DMS53 (cell line): ENCODE measurements at places on chromosomes 2 and 18.

- peak; percentile 77 for DNase-seq
Measured at GRCh38 chr2:75007819-75008218, 49.4 kb downstream of the POLE4 start.

- no peak for DNase-seq
Measured at GRCh38 chr18:14975431-14975830, 227.5 kb downstream of the ANKRD30B start.

DNA sequence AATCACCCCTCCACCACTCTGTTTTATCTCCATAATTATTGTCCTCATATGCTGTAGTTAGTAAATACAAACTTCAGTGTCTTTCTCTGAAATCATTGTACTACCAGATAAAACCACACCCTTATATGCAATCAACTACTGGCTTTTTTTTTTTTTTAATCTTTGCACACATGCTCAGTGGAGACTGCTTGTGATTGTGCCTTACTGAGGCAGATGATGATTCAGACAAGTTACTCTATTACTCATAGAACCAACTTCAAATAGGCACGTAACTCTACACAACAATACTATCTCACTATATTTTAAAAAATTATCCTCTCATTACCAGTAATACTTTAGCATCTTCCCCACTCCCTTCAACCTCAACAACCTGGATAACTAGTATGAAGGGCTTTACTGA, 1278.4 kb upstream of the PIK3C3 start:
- no peak for DNase-seq

DNA sequence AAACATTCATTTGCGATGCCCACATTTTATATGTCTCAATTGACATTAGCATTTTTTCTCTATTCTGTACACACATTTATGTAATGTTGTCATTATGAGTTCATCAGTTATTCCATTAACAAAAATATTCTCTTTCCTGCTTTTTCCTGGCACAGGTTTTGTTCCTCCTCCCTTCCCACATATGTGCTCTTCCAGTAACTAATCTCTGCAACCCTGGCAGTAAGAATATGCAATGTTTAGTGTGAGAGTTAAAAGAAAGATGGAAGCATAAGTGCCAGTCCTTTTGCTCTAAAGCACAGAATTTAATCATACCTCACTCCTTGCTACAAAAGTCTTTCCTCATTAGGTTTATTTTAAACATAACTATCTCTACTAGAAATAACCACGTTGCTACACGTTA, 155.8 kb upstream of the ERBB4 start:
- DNase-seq = no peak

DNA sequence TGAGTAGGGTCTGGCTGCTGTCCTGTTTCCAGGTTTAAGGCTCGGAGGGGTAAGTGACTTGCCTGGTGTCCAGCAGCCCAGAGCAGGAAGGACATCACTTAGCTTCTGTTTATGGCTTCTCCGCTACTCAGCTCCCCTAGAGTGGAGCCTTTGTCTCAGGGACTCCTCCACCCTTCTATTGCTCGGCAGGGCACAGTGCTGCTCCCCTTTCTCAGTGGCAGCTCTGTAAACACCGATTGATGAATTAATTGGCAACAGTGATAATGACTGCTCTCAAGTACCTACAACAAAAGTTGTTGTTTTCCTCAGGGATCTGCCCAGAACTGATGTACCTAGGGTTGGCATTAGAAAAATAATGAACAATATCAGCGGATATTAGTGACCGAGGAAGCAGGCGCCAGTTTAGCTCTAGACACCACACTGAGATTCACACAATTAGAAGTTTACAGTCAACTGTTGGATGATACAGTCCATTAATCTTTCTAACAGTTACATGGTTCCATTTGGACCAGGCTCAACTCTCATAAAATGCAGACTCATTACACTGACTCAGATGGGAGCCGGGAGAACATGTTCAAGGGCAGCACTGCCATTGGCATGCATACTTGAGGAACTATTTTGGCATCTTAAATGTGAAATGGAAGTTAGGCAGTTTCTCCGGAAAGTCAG, 265.7 kb downstream of the MTX2 start:
- no peak for DNase-seq

DNA sequence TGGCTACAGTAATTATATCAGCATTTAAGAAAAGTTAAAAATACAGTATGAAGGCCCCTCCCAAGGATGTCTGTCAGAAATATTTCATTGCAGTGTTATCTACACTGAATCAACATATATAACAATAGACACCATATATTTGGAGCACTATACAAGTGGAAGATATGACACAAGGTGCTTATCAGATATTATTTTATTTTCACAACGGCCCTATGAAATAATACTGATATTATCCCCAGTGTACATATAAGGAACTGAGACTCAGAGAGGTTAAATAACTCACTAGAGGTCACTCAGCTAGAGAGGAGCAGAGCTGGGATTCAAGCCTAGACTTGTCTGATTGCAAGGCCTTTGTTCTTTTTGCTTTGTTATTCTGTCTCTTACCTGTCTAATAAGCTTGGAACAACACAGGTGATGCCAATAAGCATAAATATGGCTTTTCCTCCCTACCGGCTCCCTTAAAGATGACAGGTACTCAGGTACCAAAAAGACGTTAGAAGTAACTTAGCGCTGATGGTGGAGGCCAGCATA, 4.7 kb upstream of the SLC40A1 start:
- no peak for DNase-seq

DNA sequence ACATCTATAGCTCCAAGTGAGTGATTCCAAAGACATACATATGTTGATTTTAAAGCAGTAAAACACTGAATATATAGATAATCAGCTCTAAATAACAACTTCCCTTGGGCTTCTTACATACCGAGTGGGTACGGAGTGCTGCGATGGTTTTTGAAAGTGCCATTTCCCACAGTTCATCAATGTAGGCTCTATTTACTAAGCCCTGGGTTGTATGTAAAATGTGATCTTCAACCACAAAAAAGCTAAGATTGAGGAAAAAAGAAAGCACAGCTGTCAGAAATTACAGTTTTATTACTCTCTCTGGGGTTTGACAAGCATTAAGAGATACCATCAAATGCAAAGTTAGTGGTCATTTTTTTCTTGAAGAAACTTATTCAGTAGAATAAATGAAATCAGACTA, 312.8 kb downstream of the EXOC6B start:
- DNase-seq = no peak

DNA sequence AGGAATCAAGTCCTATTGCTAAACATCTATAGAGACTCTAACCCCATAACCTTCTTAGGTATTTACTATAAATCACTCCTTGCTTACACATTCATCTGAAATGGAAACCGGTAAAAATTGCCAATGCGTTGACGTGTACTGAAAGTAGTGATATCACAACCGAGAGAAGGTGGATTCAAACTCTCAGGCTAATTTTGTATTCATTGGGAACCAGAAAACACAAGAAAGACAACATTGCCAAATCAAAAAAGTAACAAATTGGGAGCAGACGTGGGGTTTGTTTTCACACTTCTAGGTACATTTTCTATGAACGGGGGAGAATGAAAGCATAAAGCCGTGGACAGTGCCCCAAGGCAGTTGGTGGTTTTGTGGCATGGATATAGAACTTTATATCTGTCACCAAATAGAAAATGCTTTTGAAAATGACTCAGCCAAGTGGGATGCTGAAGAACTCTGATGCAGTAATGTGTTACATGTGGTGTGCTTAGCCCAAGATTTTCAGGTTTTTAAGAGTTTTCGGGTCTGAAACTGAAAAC, 155.1 kb upstream of the RASGRP3 start:
- no peak for DNase-seq

- no peak for DNase-seq
Measured at GRCh38 chr2:23526114-23526513, 141.1 kb downstream of the KLHL29 start.

- no peak for DNase-seq
Measured at GRCh38 chr18:74797577-74798151, 200.0 kb downstream of the ZNF407 start.

- DNase-seq = no peak
Measured at GRCh38 chr2:64627860-64628841, 25.6 kb downstream of the SERTAD2 start.

- no peak for DNase-seq
Measured at GRCh38 chr18:61612517-61612916, 279.3 kb downstream of the CDH20 start.

- peak; percentile 80 for DNase-seq
Measured at GRCh38 chr18:3688690-3689089, 238.7 kb downstream of the TGIF1 start.

DNA sequence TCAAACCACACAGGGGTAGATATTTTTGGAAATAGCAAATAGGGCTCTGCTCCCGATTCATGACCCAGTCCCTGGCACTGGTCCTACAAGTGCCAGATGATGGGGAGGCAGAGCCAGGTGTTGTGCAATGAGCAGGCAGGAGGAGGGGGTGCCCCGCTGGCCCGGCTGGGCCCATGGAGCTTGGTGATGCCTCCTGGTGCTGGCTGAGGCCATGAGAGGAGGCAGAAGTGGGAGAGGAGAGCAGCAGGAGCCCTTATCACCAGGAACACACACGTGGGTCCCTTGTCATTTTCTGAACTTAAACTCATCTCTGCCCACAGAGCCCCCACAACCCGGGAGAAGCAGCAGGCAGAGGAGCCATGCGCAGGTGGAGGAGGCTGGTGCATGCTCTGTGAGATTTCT, 90.5 kb upstream of the MAPK4 start:
- DNase-seq = no peak

DNA sequence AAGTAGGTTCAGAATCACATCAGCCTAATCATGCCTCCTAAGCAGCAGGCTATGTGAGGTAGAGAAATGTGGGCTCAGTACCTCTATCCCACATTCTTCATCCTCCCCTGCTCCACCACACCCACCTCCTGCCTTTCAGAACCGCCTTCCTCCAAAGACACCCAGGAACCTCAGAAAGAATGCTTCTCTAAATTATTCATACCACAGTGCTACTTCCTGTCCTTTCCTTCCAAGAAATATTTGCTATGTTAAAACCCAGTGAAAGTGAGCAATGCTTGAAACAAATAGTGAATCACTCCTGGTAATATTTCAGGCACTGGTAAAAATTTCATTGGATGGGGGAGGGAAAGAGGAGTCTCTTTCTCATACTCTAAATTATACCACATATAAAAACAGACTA, 24.0 kb upstream of the CREB1 start:
- DNase-seq = no peak

- DNase-seq = peak; percentile 59
Measured at GRCh38 chr18:49638209-49638785, 76.4 kb downstream of the LIPG start.

DNA sequence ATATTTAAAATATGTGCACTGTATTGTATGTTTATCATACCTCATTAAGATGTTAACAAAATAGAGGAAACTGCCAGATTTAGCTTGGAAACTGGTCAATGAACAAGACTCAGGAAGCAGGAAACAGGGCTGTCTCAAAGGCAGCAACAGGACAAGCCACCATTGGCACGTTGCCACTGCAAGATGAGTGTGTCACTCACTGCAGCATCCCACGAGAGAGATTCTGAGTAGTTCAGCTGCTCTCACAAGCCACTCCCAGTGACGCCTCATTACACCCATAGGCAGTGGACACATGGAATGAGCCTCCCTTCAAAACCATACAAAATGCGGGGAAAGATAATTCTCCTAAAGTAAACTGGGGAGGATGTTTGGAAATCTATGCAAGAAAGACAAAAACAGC, 181.9 kb upstream of the DLGAP1 start:
- DNase-seq = peak; percentile 34

- DNase-seq = peak; percentile 52
Measured at GRCh38 chr2:84879584-84880394, 1.1 kb downstream of the TRABD2A start.

- DNase-seq = peak; percentile 71
Measured at GRCh38 chr2:211351987-211352386, 795.6 kb downstream of the CPS1 start.

DNA sequence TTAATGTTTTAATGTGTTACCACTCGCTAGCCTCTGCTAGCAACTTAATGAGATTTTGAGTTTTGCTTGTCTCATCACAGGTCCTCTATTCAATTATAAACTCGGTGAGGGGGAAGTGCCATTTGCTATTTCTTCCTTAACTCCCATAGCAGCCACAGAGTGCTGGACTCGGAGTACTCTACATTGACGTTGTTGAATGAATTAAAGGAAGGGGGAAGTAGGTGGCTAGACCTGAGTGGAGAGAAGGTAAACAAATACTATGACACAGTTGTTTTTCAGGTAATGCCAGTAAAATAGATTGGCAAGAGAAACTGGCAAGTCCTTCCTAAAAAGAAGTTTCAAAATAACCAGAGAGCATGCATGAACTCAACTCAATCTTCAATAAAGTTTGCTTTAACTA, 339.3 kb downstream of the HRH4 start:
- peak; percentile 76 for DNase-seq

GRCh38 chr18:45751766-45752165, 27.8 kb downstream of the SLC14A1 start:
- DNase-seq = no peak

GRCh38 chr2:62415019-62415431, 91.0 kb downstream of the TMEM17 start:
- DNase-seq = no peak

DNA sequence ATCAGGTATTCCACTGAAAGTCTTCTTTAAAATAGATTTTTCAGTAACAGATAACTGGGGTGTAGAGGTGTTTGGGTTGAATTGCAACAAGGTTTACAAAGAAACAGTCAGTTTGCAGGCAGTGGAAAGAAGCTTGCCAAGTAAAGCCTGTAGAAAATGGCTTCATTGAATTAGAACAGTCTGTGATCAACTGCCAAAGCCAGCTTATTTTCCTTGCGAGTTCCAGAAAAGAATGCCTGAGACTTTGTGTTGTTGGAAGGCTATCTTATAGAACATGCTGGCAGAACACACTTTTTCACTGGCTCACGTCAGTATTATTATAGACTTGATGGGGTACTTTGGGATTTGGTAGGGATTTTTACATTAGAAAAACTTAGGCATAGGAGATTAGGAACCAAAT, 601.0 kb downstream of the XIRP2 start:
- no peak for DNase-seq

GRCh38 chr2:218273908-218274249, 3.6 kb downstream of the PNKD start:
- DNase-seq = no peak

GRCh38 chr2:2656115-2657011, 325.3 kb upstream of the MYT1L start:
- DNase-seq = no peak

GRCh38 chr2:31341351-31341750, 73.2 kb downstream of the XDH start:
- no peak for DNase-seq

GRCh38 chr2:232609607-232610006, 23.8 kb upstream of the EFHD1 start:
- DNase-seq = no peak

GRCh38 chr18:44187090-44187489, 493.6 kb upstream of the SETBP1 start:
- DNase-seq = no peak
